ENCODE measurements at places on chromosomes 6 and 20.
A peak's percentile ranks its signal among the peaks of the same experiment; 100 is the strongest.

- DNase-seq, result no peak
These were observed 87.9 kb downstream of the CEP57L1 start for GRCh38 chr6:109183109-109183650.

DNA sequence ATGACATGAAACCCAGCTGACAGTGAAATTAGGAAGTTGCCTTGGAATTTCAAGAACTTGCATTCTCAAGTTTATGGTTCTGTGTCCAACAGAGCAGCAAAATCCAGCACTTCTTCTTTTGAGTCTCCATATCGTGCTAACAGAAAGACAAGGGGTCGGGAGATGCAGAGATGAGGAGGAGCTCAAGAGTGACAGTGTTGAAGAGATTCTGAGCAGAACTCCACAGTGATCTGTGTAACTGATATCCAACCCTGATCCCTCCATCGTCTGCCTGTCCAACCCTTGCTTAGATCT, 21.2 kb upstream of the BTN1A1 start:
- peak; percentile 65 for DNase-seq

DNA sequence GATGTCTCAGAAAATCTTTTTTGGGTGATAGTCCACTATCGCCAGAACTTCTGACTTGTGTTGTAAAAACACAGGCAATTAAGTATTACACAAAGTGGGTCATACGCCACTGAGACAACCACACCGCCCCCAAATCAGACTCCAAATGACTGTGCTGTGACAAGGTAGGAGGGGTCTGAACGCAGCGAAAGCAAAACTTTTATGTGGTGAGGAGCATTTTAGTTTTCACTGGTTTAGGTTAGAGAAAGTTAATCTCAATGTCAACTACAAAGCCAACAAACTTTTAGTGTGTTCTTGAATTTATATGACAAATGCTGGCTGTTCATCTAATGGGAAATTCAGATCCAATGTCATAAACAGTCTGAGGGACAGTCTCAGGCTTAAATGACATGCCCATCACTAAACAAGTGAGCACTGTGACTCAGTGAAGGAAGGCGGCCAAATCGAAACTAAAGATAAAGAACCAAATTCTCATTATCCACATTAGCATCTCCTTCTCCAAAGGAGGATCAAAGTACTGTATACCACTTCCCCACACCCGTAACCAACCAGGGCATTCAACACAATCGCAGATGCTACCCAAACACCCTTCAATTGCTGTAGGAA, 186.7 kb downstream of the GJA10 start:
- DNase-seq, result peak; percentile 62

DNA sequence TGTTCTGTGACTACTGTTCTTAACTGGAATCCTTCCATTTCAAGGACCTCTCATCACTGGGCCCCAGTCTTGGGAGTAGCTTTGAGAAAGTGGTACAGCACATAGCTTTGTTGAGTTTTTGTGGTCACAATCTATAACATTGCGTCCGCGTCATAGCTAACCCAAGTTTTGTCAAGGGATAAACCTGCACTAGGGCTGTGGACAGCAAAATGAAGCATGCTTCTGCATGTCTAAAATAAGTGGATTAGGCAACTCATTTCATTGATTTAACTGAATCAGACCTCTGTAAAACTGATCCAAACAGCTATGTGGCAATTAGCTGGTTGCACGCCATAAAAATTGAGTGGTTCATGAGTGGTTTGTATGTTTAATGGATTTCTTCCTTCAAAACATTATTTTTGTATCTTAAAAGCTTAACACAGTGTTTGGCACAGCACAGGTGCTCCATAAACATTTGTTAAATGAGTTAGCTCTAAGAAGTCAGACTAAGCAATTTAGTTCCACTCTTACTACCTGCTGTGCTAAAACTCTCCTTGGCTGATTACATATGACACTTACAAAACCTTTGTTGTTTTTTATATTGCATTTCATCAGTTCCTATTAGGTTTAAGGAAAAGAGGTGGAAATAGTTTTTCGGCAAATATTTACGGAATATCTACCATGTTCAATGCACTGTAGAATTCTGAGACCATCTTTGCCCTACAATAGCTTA, 160.3 kb upstream of the ATXN1 start:
- DNase-seq, result no peak

GRCh38 chr20:53040693-53041589, 68.8 kb downstream of the TSHZ2 start:
- peak; percentile 2 for DNase-seq

- DNase-seq, result no peak
These were observed 1.3 kb downstream of the PLCG1 start for GRCh38 chr20:41138475-41139226.

- peak; percentile 67 for DNase-seq
These were observed at the start of gene RNF217 for GRCh38 chr6:124961777-124962638. Gene RNF217, plus strand, starts transcription at chr6:124962437. Its CDS starts 108 bp downstream, at chr6:124962545.

DNA sequence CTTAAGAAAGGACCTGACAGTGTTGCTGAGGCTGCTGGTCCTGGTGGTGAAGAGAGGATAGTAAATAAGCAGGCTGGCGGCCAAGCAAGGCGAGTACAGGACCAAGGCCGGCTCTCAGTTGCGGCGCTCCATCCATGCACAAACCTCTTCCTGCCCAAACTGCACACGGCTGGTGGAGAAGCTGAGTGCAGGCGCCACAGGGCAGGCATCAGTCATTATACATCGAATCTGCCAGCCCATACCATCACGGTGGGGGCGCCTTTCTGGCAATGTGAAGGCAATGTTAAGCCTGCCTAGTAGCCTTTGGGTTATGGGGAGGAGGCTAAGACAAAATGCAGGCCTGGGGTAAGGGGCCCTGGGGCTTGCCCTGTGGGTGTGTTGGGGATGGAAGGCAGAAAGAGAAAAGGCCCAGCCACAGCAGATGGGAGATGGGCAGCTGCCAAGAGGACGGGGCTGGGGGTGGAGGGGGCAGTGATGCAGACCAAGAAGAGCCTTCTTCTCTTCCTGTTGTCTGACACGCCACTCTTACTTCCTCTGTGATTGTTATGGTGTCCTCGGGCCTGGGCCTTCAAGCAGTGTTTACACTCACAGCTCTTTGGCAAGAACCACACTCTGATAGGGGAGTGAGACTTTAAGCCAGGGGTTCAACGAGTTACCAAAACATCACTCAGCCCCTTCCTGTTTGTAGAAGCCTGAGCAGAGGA, 20.3 kb upstream of the KCNK16 start:
- DNase-seq, result peak; percentile 31

GRCh38 chr6:168240160-168240559, 79.4 kb downstream of the DACT2 start:
- DNase-seq, result no peak

GRCh38 chr6:39339096-39339867, 16.8 kb upstream of the KCNK16 start:
- no peak for DNase-seq

- peak; percentile 7 for DNase-seq
These were observed 131.6 kb upstream of the ESR1 start for GRCh38 chr6:151675746-151676459.

- DNase-seq, result no peak
These were observed 811 bp upstream of the ARMH2 start for GRCh38 chr6:24799541-24799915.

GRCh38 chr6:160227038-160227768, 31.4 kb downstream of the SLC22A2 start:
- DNase-seq, result no peak

DNA sequence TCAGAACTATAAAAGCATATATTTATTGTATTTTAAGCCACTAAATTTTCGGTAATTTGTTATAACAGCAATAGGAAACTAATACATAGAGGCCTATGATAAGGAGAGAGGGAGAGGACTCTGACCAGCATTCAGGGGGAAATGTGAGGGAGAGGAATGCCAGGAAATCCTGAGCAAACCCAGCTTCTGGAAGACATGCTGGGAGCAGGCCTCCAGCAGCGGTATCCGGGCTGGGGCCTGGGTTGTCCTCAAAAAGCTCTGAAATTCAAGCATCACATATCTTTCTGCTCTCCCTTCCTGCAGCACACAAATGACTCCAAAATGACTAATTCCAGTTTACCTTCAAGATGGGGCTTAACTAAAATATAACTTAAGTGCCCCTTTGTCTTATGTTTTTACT, 33.4 kb upstream of the RIMS1 start:
- DNase-seq, result no peak

GRCh38 chr6:92281571-92282076, 1137.7 kb downstream of the EPHA7 start:
- DNase-seq, result no peak

GRCh38 chr6:111732390-111732789, 126.7 kb upstream of the TRAF3IP2 start:
- no peak for DNase-seq

GRCh38 chr20:61379898-61380544, 128.0 kb downstream of the CDH4 start:
- no peak for DNase-seq

DNA sequence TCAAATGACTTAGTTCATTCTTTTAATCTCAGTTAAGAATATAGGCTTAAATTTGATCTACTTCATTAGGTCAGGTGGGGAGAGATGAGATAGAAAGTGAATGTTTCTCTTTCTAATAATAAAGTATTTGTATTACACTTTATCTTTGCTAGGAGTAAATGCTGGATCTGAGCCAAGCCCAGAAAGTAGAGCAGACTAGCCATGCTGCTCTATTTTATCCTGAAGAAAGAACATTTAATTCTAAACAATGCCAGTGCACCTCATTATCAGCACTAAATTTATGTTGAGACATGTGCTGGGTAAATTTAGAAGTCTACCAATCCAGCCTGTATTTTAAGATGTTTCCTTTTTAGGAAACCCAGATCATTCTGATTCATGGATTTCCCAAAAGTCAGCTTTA, 43.5 kb downstream of the AKIRIN2 start:
- no peak for DNase-seq

DNA sequence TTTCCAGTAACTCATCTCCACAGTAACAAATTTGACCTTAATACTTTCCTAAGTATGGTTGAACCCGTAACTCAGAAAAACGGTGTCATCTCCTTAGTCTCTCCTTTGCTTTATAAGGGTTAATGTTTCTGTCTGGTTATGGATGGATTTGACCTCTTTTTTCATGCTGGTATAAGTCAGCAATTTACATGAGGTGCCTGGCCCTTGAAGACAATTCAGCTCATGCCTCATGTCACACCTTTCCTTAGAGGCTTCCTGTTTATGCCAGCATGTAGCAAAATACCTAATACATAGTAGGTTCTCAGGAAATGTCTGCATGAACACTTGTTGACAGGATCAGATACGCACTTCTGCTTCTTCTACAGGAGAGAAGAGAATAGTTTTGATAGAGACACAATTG, 37.7 kb upstream of the C20orf144 start:
- DNase-seq, result no peak

DNA sequence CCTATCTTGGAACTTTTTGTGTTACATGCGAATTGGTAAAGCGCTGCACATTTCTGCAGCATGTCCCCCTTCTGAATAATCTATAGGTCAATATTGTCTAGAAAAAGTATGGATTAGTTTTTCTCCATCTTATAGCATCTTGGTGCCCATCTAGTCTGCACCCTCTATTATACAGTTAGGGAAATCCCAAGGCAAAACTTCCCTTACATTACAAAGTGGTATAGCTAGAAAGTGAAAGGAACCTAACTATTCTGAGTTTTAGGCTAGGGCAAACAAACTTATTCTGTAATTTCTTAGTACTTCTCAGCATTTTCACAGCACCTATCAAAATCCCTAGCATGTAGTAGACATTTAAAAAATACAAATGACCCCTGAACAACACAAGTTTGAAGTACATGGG, 133.5 kb upstream of the CCDC28A start:
- no peak for DNase-seq

GRCh38 chr20:43723735-43724134, 3.1 kb downstream of the GTSF1L start:
- no peak for DNase-seq

DNA sequence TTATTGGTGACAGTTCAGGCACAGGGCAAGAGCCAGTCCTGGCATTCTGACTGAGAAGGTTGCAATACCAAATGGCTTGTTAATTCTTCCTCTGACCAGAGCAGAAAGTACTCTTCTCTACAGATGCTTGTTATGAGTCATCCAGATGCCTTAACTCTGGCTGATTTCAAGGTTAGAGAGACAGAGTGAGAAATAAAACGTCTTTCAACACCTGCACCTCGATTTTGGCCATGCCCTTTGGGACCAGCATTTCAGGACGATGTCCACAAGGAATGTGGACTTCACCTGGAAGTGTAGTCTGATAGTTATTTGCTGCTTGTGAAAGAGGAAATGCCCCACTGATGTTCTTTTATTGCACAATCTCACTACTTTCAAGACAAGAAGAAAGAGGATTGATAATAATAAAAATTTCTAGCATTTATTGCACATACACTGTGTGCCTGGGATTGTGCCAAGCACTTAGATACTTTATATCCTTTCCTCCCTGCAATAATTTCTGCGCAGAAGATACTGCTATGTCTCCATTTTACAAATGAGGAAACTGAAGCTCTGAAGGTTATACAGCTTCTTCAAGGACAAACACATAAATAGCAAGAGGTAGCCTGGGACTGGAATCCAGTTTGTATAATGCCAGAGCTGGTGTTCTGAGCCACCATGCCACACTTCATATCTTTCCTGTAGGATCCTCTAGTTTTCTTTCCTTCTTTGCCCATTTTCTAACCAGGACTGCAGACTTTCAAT, 33.5 kb upstream of the MCM3 start:
- peak; percentile 26 for DNase-seq

DNA sequence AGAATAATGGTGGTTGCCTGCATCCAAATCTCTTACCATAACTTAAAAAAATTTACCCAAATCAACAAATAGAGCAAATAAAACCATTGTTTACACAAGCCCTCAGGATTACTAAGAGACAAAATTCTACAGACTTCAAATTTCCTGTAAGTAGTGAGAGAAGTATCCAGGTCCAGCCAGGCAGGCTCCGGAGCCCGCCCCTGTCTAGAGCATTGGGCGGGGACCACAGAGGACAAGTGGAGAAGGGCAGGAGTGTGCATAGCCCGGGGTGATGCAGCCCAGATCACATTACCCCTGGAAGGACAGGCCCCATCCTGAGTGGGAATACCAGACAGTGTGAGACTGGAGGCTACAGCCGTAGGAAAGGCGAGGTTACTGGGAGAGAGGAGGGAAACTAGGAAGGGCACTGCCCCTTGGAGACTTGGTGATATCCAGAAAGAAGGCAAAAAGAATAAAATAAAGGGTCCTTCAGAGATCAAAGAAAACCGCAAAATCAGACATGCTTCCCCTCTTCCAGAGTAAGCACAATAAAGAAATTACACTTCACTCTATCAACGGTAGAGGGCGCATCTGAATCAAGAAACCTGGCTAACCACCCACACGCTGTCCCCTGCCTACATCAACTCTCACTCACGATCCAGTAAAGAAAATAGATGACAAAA, 26.6 kb downstream of the RIN2 start:
- DNase-seq, result peak; percentile 97

DNA sequence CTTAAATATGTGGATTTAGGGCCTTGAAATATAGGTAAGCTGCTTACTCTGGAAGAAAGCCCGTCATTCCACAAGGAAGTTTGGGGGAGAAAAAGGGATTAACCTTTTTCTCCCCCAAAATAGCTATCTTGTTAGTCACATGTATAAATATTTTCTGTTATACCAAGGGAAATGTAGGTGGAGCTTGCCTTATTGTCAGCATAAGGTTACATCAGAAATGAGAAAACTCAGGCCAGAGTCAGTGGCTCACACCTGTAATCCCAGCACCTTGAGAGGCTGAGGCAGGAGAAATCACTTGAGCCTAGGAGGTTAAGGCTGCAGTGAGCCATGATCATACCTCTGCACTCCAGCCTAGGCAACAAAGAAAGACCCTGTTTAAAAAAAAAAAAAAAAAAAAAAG, 129.9 kb downstream of the LRFN2 start:
- DNase-seq, result no peak
